Stimulated activated CD8-positive, alpha-beta memory T cell treated with anti-CD3 and anti-CD28 coated beads, Interleukin-15, amount 100 ng/mL, for 48 hours (primary cell): ENCODE measurements at places on chromosomes 13 and 19.

- no peak for DNase-seq
These were observed 198.0 kb upstream of the HTR2A start for GRCh38 chr13:47094734-47095434.

GRCh38 chr13:41352935-41353840 lies 42.1 kb downstream of the NAA16 start:
- peak; percentile 4 for DNase-seq

- no peak for DNase-seq
These were observed 16.2 kb downstream of the LAIR2 start for GRCh38 chr19:54518844-54519243.

DNA sequence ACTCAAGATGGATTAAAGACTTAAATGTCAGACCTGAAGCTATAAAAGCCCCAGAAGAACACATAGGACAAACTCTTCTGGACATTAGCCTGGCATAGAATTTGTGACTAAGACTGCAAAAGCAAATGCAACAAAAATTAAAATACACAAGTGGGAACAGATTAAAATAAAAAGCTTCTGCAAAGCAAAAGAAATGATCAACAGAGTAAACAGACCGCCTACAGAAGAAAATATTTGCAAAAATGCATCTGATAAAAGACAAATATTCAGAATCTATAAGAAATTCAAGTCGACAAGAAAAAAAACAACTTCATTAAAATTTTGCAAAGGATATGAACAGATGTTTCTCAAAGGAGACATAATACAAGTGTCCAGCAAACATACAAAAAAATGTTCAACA lies 537.8 kb downstream of the SLITRK1 start:
- DNase-seq: no peak

GRCh38 chr19:42108527-42109389 lies 23.5 kb downstream of the POU2F2 start:
- DNase-seq: peak; percentile 73

- peak; percentile 86 for DNase-seq
These were observed 2.3 kb upstream of the EML2 start for GRCh38 chr19:45641274-45642105.

GRCh38 chr13:100301418-100301817 lies 212.5 kb downstream of the PCCA start:
- DNase-seq: no peak

DNA sequence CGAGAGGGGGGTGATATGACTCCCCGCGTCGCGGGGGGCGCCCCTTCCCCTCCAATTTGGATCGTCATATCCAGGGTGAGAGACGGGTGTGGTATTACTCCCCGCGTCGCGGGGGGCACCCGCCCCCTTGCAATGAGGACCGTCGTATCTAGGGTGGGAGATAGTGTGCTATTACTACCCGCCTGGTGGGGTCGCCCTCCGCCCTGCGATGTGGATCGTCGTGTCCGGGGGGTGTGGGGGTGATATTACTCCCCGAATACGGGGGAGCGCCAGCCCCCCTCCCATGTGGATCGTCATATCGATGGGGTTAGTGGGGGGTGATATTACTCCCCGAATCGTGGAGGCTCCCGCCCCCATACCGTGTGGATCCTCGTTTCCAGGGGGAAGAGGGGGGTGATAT lies 29.2 kb upstream of the RGCC start:
- no peak for DNase-seq

DNA sequence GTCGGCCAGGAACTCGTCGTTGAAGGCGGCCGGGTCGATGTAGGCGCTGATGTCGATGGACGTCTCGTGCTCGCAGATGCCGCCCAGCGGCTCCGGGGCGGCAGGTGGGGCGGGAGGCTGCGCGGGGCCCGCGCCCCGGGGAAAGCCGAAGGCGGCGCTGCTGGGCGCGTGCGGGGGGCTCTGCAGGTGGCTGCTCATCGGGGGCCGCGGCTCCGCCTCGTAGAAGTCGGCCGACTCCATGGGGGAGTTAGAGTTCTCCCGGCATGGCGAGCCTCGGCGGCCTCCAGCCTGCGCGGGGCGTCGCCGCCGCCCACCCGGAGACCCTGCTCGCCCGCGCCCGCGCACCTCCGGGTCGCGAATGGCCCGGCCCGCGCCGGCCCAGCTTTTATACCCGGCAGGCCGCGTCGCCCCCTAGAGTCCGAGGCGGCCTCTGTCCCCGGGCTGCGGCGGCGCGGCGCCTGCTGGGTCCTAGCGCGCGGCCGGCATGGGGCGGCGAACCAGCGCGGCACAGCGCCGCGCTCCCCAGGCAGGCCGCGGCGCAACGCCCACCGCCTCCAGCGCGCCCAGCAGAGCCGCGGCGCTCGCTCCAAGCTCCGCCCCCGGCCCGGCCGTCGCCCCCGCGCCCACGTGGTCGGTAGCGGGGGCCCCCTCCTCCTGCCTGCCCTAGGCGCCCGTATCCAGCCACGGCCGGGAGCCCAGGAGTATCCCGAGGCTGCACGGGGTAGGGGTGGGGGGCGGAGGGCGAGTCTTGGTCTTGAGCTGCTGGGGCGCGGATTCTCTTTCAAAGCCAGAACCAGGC lies at the start of gene CEBPA:
CEBPA (minus strand) TSS at position 360 of the 799 bp plus-strand sequence; CDS start at position 240, 120 bp downstream.
- peak; percentile 56 for DNase-seq

GRCh38 chr19:29878973-29879654 lies 62.9 kb upstream of the URI1 start:
- no peak for DNase-seq
